ENCODE measurements at places on chromosomes 7 and 10.

DNA sequence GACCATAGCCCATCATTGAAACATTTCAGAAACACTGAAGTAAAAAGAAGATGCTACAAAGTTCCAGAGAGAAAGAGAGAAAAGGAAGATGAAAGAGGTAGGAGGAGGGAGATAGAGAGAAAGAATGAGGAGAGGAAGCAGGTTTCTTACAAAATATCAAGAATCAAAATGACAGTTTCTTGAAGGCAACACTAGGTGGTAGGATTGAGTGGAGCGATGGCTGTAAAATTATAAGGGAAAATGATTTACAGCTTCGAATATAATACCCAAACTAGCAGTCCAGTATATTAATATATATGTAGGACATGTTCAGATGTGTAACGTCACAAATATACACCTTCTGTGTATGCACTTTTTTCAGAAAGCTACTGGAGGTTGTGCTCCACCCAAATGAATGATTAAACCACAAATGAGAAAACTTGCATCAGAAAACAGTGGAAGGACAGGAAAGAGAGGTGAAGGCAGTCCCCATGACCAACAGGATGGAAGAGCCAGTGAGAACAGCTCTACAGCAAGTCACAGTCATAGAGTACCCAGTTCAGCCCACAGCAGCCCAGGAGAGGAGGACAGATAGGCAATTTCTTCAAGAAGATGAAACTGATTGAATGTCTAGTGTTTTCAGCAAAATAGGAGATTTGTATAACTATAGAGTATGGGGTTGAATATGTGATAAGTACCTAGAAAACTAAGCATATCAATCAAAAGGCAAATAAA lies 151.5 kb upstream of the TARP start:
- DNase-seq: no peak

DNA sequence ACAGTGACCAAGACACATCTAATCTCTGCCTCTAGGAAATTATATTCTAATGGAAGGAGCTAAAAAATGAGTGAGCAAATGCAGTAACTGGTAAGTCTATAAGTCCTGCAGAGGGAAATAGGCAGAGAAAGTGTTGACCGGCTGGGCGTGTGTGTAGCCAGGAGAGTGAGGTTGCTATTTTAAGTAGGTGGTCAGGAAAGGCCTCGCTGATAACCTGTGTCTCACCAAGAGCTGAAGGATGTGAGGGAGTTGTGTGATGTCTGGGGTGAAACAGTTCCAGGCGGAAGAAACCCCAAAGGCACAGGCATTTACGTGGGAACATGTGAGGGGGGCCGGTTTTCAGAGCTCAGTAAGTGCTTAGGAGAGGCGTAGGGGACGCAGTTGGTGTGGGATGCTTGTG lies 54.8 kb downstream of the BAMBI start:
- DNase-seq: no peak

DNA sequence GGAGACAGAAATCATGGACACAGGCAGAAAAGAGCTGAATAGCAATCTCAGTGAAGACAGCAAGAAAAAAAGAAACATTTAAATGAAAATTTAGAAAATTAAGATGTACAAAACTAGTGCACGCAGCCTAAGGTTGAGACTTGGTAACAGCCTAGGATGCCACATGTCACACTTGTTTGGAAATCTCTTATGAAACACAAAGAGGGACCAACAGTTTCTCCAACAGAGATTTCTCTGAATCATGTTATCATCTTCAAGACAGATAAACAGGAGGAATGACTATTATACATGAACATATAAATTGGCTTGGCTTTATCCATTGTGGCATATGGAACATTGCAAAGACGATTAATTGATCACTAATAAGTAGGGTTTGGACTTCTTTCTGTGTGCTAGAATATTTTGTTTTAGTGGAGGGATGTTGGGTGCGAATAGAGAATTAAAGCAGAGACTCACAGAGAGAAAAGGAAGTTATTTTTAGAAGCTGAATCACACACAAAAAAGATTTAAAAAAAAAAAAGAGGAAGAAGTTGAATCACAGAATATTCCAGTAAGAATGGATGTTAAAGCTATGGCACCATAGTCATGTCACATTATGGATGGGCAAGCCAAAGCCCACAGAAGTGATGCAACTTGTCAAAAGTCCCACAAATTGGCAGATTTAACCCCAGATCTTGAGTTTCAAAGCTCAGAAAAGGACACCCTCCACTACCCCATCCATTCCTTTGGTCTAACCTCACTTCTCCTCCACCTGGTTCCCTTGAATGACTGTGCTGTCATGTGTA lies 91.6 kb downstream of the MYOF start:
- DNase-seq: no peak

DNA sequence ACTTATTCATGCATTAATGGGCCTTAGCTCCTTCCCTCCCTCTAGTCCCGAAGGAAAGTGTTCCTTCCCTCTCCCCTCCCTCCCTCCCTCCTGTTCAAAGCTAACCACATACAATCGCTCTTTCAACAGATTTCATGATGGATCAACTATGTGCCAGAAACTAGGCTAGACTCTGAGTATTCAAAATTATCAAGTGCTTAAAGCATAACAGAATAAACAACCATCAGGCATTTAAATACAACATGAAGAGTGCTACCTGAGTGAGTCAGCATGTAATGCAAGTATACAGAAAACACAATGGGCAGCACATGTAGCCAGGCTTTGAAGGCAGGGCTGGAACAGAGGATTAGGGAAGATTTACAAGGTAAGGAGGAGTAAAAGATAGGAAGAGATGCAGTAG lies 11.3 kb downstream of the CHCHD3 start:
- DNase-seq: no peak

- DNase-seq: no peak
These were observed 9.5 kb downstream of the SLC13A1 start for GRCh38 chr7:123190109-123190831.

- no peak for DNase-seq
These were observed 13.1 kb upstream of the GPR141 start for GRCh38 chr7:37670436-37670835.

- DNase-seq: no peak
These were observed 431.2 kb upstream of the IGFBP3 start for GRCh38 chr7:46352004-46352954.

- no peak for DNase-seq
These were observed 4.7 kb downstream of the ZNF503 start for GRCh38 chr10:75396631-75397495.

GRCh38 chr7:146892151-146892550 lies 775.5 kb downstream of the CNTNAP2 start:
- DNase-seq: no peak

- no peak for DNase-seq
These were observed 18.2 kb downstream of the MYOF start for GRCh38 chr10:93463723-93464476.

DNA sequence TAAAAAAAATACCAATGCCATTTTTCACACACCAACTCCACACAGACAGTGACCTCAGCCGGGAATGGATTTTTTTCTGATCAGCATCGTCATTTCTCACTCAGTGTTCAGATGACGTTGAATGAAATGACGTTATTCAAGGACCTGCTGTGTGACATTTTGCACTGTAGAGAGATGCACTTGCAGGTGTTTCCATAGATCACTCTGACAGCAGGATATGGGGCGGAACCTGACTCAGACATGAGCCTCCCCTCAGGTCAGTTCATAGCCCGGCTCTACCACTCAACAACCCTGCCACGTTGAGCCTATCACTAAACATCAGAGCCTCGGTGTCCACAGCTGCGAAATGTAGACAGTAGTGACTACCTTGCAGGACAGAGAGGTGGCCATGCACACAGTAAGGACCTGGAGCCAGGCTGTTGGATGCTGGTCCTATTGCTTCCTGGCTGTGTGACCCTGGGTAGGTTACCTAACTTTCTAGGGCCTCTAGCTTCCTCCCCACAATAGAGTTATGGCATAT lies 41.4 kb upstream of the ANTXRL start:
- no peak for DNase-seq

- DNase-seq: no peak
These were observed 166.4 kb upstream of the ADO start for GRCh38 chr10:62638062-62638477.

DNA sequence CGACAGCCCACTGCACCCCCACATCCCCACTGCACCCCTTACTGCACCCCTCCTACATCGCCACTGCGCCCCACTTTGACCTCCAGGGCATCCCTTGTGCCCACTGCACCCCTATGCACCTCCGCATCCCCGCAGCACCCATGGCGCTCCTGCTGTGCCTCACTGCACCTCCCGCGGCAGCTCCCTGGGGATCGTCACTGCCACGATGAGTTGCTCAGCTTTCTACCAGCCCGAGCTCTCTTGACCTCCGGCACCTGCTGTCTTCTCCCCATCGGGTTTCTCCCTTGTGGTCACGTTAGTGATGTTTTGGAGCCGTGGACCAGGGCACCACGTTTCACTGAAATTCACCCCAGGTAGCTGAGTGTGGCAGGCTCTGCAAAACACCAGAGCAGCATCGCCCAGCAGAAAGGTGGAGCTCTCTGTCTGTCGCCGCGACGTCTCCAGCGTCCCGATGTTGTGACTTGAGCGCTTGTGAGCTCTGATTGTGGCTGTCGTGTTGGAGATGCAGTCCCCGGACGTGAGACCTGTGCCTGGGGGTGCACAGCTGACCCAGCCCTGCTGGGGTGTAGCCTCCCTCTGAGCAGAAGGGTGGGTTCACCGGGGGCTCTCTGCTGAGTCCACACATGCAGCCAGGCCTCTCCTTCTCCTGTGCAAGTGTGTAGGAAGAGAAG lies 147.7 kb downstream of the DNAJB6 start:
- DNase-seq: no peak

- DNase-seq: no peak
These were observed 268.3 kb upstream of the MEOX2 start for GRCh38 chr7:15954671-15955354.

GRCh38 chr10:43295436-43295835 lies 28.6 kb upstream of the RASGEF1A start:
- no peak for DNase-seq

- DNase-seq: no peak
These were observed 24.6 kb upstream of the NFE2L3 start for GRCh38 chr7:26127411-26127810.

DNA sequence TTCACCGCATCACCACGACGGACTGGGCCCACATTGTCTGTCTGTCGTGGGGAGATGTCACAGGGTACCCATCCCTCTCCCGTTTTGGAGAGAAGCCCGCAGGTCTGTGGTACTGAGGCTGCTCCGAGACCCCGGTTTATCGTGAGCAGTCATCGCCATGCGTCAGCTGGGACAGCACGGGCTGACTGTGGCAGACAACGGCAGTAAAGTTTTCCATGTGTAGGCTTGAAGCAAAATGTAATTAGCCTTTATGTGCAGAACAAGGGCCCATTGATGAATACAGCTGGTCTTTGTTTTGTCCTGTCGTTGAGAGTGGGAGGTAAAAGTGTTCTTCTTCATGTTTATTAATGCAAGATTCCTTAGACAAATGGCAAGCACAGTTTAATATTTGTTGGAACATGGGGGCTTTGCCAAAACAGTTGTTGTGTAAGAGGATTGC lies 167.4 kb upstream of the SH2B2 start:
- DNase-seq: no peak

DNA sequence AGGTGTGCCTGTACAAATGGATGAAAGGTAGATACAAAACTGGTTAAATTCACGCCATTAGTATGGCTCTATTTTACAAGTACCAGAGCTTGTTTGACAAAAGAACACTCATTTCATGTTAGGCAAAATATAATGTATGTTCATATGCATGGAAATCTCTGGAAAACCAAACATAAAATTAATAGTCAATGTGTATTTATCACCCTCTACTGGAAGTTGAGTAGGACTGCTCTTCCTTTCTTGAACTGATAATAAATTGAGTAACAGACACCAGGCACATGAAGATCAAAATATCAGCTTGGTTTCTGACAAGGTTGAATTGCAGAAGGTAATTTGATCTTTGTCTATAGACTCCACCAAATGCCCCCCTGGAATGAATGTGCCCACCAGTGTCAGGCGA lies 19.8 kb upstream of the AKR1B1 start:
- DNase-seq: no peak

- no peak for DNase-seq
These were observed 18.4 kb upstream of the STEAP2 start for GRCh38 chr7:90192876-90193750.

DNA sequence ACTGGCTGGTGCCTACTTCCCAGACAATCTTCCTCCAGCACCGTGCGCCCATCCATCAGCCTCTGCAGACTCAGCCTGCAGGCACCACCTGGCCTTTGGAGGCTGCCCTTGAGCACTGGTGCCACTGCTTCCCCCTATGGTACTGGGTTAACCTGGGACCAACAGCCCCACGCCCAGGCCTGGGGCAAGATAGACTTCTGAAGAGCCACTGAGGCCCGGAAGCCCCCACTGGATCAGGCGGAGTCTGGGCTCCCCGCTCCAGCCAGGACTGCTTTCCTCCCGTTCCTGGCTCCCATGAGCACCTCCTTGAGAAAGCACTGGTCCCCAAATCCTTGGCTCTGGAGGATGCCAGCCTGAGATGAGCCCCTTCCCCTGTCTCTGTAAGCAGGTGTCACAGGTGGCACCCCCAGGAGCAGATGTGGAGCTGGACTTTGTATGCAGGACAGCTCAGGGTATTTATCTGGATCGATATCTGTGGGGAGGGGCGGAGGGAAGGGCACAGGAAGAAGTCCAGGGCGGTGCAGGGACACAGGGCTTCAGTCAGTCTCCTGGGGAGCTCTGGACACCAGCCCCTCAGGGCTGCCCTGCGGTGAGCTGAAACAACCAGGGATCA lies 206.5 kb upstream of the PPP2R2D start:
- DNase-seq: no peak

DNA sequence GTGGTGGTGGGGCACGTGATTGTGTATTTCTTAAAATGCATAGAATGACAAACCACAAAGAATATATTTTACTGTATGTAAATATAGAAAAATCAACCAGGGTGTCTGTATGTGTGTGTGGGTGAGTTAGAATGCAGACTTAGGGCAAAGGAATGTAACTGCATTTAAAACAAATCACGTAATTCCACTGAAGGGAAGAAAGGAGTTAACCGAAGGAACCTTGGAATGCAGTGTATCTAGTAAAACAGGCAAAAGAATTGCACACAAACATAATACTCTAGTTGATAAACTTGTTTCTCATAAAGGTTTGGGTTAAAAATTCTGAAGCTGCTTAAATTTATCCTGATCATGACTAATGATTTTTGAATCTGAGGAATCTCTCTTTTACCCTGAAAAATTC lies 134.9 kb downstream of the ADRA2A start:
- no peak for DNase-seq

GRCh38 chr7:35734001-35734483 lies 39.1 kb upstream of the HERPUD2 start:
- DNase-seq: no peak

- no peak for DNase-seq
These were observed 110.8 kb downstream of the REEP3 start for GRCh38 chr10:63631991-63632390.

DNA sequence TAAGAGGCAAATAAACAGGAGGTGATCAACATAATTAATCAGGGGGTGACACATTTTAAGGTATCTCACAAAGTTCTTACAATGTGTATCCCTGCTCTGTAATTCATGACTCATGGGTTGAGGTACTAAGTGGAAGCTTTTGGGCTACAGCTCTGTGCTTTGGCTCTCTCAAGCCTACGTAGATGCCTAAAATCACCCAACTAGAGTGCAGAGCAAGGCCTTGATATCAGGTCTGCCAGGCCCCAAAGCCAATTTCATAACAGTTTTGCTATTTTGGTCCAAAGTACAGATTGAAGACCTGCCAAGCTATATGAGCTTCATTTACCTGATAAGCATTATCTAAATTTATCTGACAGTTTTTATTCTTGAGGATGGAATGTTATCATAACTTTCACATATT lies 175.3 kb upstream of the BET1 start:
- DNase-seq: no peak

GRCh38 chr10:116892907-116893685 lies 43.8 kb downstream of the ENO4 start:
- DNase-seq: no peak

All from stimulated activated CD8-positive, alpha-beta memory T cell treated with anti-CD3 and anti-CD28 coated beads, Interleukin-12 subunit alpha, Interleukin-12 subunit beta, amount 100 ng/mL, for 1 hour (primary cell).